ENCODE measurements at places on chromosomes 6 and 20. TPM values are rescaled to one million over a fixed set of nuclear protein-coding genes. Genes with fewer than 3 reads are reported as not detected.

The BANF2 gene
- not detected for total RNA-seq

The RWDD1 gene
- 44.2 TPM for total RNA-seq

DNA sequence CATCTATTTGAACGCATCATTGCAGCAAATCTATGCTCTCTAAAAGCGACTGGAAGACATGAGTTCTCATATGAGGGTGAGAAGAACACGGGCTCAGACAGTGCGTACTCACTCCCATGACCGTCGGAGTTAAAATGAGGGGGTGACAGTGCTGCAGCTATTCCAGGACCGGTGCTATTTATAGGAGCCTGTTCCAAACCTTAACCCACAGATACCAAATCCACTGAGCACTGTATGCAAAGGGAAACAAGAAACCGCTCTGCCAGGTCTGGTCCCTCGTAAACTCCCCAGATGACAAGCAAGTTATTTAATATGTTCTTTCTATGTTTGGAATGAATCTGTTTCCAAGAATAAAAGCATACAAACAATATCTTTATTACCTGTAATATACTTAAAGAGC is 22.9 kb downstream of the PPP1R3G start:
- DNase-seq, result no peak
- H3K4me3 ChIP-seq, result no peak overlapping the region
- H3K4me1 ChIP-seq, result no peaks in the 10 kb centered on the region
- no peaks in the 10 kb centered on the region for H3K36me3 ChIP-seq
- no peak overlapping the region for H3K27ac ChIP-seq
- H3K27me3 ChIP-seq, result no peaks in the 10 kb centered on the region

- no peak overlapping the region for H3K27ac ChIP-seq
- peaks cover 33% of the 10 kb centered on the region for H3K4me1 ChIP-seq
- H3K4me3 ChIP-seq, result no peak overlapping the region
- no peak for DNase-seq
Observed at GRCh38 chr6:105875974-105876640, 210.0 kb upstream of the PRDM1 start.

DNA sequence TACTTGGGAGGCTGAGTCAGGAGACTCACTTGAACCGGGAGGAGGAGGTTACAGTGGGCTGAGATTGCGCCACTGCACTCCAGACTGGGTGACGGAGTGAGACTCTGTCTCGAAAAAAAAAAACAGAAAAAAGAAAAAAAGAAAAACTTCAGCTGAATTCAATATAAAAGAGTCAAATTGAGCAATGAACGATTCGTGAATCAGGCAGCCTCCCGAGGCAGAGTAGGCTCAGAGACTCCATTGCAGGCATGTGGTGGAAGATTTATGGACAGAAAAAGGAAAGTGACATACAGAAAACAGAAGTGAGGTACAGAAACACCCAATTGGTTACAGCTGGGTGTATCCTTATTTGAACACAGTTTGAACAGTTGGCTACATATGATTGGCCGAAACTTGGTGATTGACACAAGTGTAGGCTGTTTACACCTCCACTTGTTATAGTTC is 56.3 kb downstream of the HLA-DPB1 start:
- DNase-seq, result no peak
- H3K36me3 ChIP-seq, result no peaks in the 10 kb centered on the region
- H3K27ac ChIP-seq, result no peak overlapping the region
- H3K27me3 ChIP-seq, result peaks cover 23% of the 10 kb centered on the region

- no peak for DNase-seq
- H3K36me3 ChIP-seq, result peaks cover 12% of the 10 kb centered on the region
- no peak overlapping the region for H3K27ac ChIP-seq
- H3K27me3 ChIP-seq, result no peaks in the 10 kb centered on the region
- peaks cover 12% of the 10 kb centered on the region for H3K4me1 ChIP-seq
Observed at GRCh38 chr6:43335469-43335868, 26.8 kb upstream of the CRIP3 start.

DNA sequence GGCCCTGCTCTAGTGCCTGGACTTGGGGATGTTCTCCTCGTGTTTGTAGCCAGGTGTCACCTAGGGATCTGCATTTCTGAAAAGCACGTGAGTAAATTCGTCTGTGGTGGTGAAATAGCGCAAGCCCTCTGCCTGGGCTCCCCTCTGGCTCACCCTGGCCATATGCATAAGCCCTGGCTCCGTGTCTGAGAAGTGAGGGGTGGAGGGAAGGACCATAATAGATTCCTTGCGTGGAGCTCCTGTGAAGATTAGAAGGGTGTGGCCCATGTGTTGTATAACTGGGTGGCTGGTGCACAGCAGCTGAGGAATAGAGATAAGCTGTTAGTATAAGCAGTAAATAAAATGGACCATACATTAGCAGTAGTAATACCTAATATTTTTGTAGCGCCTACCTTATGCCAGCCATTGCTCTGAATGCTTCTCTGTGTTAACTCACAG is 4.8 kb downstream of the BCAS1 start:
- H3K27ac ChIP-seq, result no peak overlapping the region
- no peaks in the 10 kb centered on the region for H3K36me3 ChIP-seq
- no peaks in the 10 kb centered on the region for H3K27me3 ChIP-seq
- DNase-seq, result no peak

DNA sequence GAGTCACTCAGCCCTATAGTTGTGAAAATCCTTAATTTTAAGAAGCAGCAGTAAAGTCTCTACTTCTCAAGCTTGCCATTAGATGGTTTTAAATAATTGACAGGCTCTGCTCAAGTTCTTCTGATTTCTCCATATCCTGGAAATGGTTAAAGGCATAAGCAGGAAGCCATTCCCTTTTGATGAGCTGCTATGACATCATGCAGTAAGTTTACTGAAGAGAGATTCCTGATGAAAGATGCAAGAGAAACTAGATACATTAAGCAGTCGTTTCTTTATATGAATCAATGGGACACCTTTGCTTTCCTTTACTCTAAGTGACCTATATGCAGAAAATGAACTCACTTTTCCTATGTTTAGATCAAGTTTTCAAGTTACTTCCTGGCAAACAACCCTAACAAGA is 9.8 kb downstream of the POPDC3 start:
- no peaks in the 10 kb centered on the region for H3K36me3 ChIP-seq
- no peak overlapping the region for H3K4me3 ChIP-seq

GRCh38 chr6:62516291-62517141 is 230.5 kb upstream of the KHDRBS2 start:
- no peaks in the 10 kb centered on the region for H3K36me3 ChIP-seq
- no peaks in the 10 kb centered on the region for H3K4me1 ChIP-seq
- no peak for DNase-seq
- H3K4me3 ChIP-seq, result no peak overlapping the region
- no peak overlapping the region for H3K27ac ChIP-seq

- H3K27ac ChIP-seq, result no peak overlapping the region
- H3K4me1 ChIP-seq, result no peaks in the 10 kb centered on the region
- H3K36me3 ChIP-seq, result no peaks in the 10 kb centered on the region
- H3K27me3 ChIP-seq, result no peaks in the 10 kb centered on the region
- H3K4me3 ChIP-seq, result no peak overlapping the region
Observed at GRCh38 chr6:162854734-162855191, 127.0 kb downstream of the PACRG start.

GRCh38 chr6:97097068-97098047 is 172.8 kb downstream of the KLHL32 start:
- H3K36me3 ChIP-seq, result no peaks in the 10 kb centered on the region
- H3K27ac ChIP-seq, result peak overlapping the region; percentile 60
- peaks cover 9% of the 10 kb centered on the region for H3K4me1 ChIP-seq
- H3K27me3 ChIP-seq, result no peaks in the 10 kb centered on the region
- peak overlapping the region; percentile 40 for H3K4me3 ChIP-seq

DNA sequence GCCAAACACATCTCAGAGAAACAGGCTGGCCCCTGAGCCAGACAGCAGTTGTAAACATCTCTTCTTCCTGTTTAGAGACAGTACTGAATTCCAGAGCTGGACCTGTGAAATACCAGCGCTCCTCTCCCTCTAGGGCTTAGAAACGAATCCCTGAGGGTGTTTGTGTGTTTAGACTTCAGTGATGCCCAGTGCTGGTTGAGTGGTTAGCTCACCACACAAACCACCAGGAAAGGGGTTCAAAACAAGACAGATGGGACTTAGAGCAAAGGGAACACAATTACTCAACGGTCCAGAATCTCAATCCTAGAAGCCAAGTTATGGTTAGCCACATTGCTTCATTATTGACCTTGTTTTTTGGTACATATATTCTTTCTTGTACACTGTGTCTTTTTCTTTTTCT is 108.7 kb upstream of the TMEM170B start:
- peak overlapping the region; percentile 35 for H3K27ac ChIP-seq
- H3K4me1 ChIP-seq, result peaks cover 20% of the 10 kb centered on the region
- H3K36me3 ChIP-seq, result peaks cover 2% of the 10 kb centered on the region
- peaks cover 2% of the 10 kb centered on the region for H3K27me3 ChIP-seq

DNA sequence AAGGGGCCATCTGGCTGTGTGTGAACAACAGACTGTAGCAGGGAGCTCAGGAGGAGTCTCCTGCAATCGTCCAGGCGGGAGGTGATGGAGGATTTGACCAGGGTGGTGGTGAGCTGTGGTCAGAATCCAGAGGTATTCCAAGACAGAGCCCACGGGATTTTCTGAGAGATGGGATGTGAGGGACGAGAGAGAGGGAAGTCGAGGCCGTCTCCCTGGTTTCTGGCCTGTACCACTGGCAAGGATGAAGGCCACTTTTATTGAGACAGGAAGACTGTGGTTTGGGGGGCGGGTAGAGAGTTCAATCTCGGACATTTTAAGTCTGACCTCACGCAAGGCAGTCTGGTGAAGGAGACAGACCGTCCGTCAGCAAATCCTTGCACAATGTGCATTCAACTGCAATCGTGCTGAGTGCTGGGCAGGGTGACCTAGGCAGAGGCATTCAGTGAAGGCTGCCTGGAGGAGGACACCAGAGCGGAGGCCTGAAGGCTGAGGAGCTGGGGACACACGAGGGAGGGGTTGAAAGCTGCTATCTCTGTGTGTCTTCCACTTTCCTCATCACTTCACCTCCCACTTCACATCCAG is 53.9 kb downstream of the PREX1 start:
- H3K4me3 ChIP-seq, result no peak overlapping the region
- H3K27me3 ChIP-seq, result no peaks in the 10 kb centered on the region
- peaks cover 47% of the 10 kb centered on the region for H3K36me3 ChIP-seq
- peaks cover 75% of the 10 kb centered on the region for H3K4me1 ChIP-seq
- H3K27ac ChIP-seq, result peak overlapping the region; percentile 71
- DNase-seq, result no peak

DNA sequence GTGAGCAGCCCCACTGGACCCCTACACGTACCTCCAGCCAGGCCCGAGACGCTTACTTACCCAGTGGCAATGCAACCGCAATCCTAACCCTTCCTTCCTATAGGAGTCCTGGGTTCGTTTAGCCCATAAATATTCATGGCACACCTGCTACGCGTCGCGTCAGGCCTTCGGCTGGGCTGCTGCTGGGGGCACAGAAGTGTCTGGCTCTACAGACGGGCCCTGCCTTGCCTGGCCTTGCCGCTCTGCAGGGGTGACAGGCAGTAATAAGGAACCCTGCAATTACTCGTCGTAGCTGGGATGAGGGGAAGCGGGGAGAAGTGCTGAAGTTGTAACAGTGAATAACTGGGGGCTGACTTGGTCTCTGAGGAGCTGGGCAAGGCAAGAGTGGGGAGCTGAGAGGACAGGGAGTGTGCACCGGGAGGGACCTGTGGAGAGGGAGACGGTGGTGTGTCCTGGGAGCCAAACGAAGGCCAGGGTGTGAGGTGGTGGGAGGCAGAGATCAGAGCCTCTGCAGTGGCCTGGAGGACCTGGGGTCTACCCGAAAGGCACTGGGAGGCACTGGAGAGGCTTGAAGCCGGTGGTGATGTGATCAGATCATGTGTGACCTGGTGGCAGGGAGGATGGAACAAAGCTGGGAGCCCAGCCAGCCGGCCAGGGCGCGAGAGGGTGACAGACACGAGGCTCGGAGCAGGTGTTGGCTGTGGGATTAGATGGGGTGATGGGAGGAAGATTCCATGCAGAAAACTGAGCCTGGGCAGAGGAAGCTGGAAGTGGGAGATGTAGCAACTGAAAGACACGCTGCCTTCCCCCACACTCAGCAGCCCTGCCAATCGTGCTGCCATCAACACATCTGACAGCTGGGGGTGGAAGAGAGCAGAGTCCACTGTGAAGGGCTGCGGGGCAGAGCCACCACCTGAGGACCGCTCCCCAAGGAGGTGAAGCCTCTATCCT is 36.4 kb downstream of the PSMG4 start:
- H3K36me3 ChIP-seq, result no peaks in the 10 kb centered on the region
- no peak for DNase-seq
- no peaks in the 10 kb centered on the region for H3K27me3 ChIP-seq

DNA sequence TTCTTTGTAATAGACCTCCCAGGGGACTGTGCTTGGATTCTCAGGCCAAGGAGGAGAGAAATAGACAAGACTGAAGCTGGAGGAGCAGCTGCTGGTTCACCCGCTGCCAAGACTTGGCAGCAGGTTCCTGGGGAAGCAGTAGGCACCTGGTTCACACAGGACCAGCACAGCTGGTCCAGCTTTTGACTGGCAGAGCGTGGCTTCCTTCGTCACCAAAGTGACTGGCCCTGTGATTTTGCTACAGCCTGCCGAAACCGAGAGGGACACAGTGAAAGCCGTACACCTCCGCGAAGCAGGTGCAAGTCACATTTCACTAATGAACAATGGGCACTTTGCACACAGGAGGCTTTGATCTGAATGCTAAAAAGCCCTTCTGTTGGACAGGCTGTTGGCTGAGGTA is 199.0 kb downstream of the RNF144B start:
- H3K4me3 ChIP-seq, result no peak overlapping the region
- H3K36me3 ChIP-seq, result no peaks in the 10 kb centered on the region
- H3K27ac ChIP-seq, result no peak overlapping the region
- H3K27me3 ChIP-seq, result peaks cover 6% of the 10 kb centered on the region
- no peaks in the 10 kb centered on the region for H3K4me1 ChIP-seq
- DNase-seq, result no peak

GRCh38 chr6:3615391-3616380 is 135.8 kb downstream of the PXDC1 start:
- no peaks in the 10 kb centered on the region for H3K36me3 ChIP-seq
- H3K27me3 ChIP-seq, result no peaks in the 10 kb centered on the region
- DNase-seq, result peak; percentile 12
- H3K27ac ChIP-seq, result no peak overlapping the region
- H3K4me3 ChIP-seq, result no peak overlapping the region

DNA sequence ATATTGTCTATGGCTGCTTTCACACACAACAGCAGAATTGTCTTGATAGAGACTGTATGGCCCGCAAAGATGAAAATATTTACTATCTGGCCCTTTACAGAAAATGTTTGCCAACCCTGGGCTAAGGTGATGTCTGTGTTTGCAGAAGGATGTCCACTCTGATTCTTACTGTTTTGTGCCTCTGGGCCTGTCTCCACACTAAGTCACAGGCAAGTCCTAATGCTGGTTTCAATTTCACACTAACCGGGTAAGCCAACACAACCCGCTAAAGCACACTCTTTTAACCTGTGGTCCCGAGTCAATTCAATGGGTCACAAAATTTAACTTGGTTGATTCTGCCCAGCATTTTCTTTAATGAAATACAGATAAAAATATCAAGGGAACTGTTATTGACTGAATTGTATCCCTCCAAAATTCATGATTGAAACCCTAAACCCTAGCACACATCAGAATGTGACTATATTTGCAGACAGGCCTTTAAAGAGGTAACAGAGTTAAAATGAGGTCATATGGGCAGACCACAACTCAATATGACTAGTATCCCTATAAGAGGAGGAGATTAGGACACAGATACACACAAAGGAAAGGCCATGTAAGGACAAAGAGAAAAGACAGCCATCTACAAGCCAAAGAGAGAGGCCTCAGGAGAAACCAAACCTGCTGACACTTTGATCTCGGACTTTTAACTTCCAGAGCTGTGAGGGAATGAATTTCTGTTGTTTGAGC is 78.4 kb downstream of the FYN start:
- peak overlapping the region; percentile 98 for H3K27ac ChIP-seq
- peaks cover 77% of the 10 kb centered on the region for H3K4me1 ChIP-seq
- H3K27me3 ChIP-seq, result no peaks in the 10 kb centered on the region
- peaks cover 26% of the 10 kb centered on the region for H3K36me3 ChIP-seq

Data from activated CD8-positive, alpha-beta memory T cell treated with anti-CD3 and anti-CD28 coated beads, Interleukin-2, amount 10 ng/mL, durations not matched to agents 7 days and 5 days (primary cell).